ENCODE measurements at places on chromosomes 13 and 19.

- DNase-seq = no peak
Observed at GRCh38 chr13:32471187-32471922, 43.4 kb upstream of the N4BP2L1 start.

DNA sequence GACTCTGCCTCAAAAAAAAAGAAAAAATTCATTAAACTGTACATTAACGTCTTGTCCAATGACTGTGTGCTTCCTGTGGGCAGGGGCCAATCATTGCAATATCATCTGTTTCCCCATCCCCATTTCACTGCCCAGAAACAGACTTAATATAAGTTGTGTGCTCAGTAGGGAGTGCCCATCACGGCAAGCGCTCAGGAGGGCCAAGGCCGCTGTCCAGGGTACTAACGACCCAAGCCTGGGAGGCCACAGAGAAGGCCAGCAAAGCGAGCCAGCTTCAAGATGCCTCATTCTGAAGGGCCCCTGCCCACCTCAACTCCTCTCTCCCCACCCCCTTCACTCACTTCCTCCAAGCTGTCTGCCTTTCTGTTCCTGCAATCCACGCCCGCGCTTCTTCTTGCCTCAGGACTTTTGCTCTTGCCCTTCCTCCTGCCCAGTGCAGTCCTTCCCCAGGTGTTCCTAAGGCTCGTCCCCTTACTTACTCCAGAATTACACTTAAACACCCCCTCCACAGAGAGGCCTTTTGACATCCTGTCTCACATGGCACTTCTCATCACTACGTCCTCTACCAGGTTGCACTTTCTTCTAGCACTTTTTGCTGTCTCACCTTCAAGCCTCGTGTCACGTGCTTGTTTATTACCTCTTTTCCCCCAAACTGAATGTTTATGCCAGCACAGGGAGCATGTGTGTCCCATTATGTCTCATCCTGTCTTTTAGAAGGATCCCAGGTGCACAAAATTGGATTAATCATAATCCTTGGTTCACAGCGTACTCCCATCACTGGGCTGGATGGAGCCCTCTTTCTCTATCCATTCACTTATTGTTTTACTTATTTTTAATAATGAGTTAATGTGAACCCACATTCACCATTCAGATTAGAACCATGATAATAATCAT, 11.3 kb upstream of the POU2F2 start:
- no peak for DNase-seq

GRCh38 chr19:10685210-10685609, 16.0 kb upstream of the QTRT1 start:
- no peak for DNase-seq

DNA sequence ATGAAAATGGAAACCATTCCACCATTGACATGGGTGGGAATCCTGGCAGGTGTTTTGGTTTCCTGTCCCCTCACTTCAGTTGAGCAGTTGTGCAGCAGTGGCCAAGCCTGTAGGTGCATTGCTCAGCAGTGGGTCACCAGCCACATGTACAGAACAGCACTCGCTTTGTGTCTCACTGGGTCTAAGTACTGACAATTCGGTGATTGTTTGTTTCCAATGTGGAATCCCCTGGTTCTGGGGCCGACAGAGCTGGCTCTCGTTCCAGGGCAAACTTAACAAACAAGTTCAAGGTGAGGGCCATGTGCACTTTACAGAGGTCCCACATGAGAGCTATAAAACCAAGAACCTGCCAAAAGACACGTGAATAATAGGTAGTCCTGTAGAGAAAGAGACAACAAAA, 54.1 kb upstream of the SPATA13 start:
- no peak for DNase-seq

- no peak for DNase-seq
Observed at GRCh38 chr19:9189535-9189934, 10.8 kb downstream of the OR7D2 start.

All from CD4-positive, alpha-beta T cell treated with Interleukin-1 beta for 1 hour (primary cell).